ENCODE measurements at places on chromosomes 16 and 17. TPM values are rescaled to one million over a fixed set of nuclear protein-coding genes. Genes with fewer than 3 reads are reported as not detected.

Gene TEKT3
- not detected for total RNA-seq

Gene HEATR9
- not detected for total RNA-seq

Gene VWA3A
- total RNA-seq, result not detected

Gene PPP1R1B
- total RNA-seq, result not detected

Gene SCIMP
- total RNA-seq, result 0.67 TPM

Gene RNF222
- not detected for total RNA-seq

Gene CETP
- total RNA-seq, result 0.32 TPM

Gene BICDL2
- total RNA-seq, result not detected

Gene SULT1A2
- 16.1 TPM for total RNA-seq

Gene NTN1
- total RNA-seq, result not detected

Gene NPTX1
- total RNA-seq, result not detected

Gene CCL2
- not detected for total RNA-seq

Gene CNTNAP1
- total RNA-seq, result 0.65 TPM

Gene PHOSPHO1
- not detected for total RNA-seq

Gene HYDIN
- total RNA-seq, result not detected

Gene TNP2
- total RNA-seq, result not detected

Gene MT1M
- total RNA-seq, result not detected

Gene SYT17
- not detected for total RNA-seq

Gene CCL1
- total RNA-seq, result not detected

Gene OSGIN1
- total RNA-seq, result not detected

Gene HASPIN
- 20.3 TPM for total RNA-seq

Gene KRTAP4-4
- not detected for total RNA-seq

Gene CIITA
- total RNA-seq, result 96.5 TPM

Gene TLCD1
- total RNA-seq, result 3.8 TPM

Gene METRNL
- 1.3 TPM for total RNA-seq

Gene RSKR
- 33.5 TPM for total RNA-seq

Gene LRRC46
- total RNA-seq, result 2.8 TPM

Gene CES3
- total RNA-seq, result 20.9 TPM

Gene SNRNP25
- total RNA-seq, result 21.8 TPM

Data from Karpas-422 (cell line).